ENCODE measurements at places on chromosomes 13 and 19.

DNA sequence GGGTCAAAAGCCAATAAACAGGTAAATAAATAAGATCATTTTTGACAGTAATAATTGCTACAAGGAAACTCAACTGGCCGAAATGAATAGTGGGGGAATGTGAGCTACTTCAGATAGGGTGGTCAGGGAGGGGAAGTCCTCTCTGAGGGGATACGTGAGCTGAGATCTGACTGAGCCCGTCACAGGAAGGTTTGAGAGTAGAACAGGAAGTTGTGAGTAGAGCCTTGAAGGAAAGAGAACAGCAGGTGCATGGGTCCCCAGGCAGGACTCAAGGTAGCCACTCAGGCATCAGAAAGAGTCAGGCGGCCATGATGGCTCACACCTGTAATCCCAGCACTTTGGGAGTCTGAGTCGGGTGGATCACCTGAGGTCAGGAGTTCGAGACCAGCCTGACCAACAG lies 6.3 kb downstream of the IRGQ start:
- DNase-seq = no peak

DNA sequence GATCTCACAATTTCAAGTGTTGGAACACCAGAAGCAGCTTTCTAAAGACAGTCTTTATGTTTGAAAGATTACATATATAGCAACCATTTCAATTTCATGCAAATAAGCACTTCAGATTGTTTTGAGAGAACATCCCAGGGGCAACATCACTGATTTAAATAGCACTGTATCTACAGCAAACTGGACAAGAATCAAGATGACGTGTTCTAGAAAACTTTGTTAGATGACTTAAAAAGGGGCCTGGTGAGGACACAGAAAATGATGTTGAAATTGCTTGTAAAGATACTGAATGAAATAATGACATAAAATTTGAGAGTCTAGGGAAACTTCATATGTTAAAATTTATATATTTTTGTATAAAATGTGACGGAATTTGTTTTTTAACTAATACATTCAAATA lies 277.1 kb downstream of the KLF12 start:
- DNase-seq = no peak

GRCh38 chr19:13969897-13970296 lies 17.6 kb downstream of the DCAF15 start:
- DNase-seq = no peak

- no peak for DNase-seq
These were observed 3.8 kb downstream of the LILRA4 start for GRCh38 chr19:54335164-54335563.

DNA sequence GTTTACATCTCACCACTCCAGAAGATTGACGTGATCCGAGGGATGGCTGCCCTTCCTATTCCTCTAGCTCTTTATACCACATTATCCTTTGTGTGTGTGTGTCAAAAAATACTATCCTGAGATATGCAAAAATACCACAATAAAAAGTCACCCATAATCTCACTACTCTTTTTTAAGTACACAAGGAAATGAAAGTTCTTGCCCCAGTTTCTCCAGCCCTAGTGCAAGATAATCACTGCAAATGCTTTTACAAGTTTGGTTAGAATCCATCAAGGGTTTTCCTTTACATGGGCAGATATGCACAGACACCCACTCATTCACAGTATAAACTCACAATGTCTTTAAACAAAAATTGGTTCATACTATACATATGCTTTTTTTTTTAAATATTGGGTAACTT lies 89.3 kb downstream of the DIAPH3 start:
- no peak for DNase-seq

DNA sequence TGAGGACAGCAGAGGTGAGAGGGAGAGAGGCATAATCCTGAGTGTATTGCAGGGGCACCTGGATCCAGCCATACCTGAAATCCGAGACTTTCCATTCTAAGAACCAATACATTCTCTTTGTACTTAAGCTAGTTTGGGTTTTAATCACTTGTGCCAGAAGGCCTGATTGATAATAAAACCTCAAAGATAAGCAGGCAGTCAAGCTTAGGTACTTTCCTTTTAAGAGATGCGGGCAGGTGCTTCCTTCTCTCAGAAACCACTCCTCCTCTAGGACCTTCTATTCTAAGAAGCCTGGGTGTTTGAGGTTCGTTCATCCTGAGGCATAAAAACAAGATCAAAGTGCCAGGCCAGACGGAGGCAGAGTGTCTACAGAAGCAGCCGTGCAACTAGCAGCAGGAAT lies 22.2 kb downstream of the FAM187B start:
- DNase-seq = no peak

- no peak for DNase-seq
These were observed 452.4 kb upstream of the TSHZ3 start for GRCh38 chr19:31801611-31802010.

DNA sequence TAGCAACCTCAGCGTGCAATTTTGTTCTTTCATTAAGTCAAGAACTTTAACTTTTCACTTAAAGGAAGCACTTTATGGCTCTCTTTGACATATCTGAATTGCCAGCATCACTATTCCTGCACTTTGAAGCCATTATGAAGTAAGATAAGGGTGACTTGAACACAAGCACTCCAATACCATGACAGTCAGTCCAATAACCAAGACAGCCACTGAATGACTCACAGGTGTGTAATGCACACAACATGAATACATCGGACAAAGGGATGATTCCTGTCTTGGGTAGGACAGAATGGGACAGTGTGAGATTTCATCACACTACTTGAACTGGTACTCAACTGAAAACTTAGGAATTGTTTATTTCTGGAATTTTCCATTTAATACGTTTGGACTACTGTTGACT lies 233.7 kb upstream of the IPO5 start:
- DNase-seq = no peak

DNA sequence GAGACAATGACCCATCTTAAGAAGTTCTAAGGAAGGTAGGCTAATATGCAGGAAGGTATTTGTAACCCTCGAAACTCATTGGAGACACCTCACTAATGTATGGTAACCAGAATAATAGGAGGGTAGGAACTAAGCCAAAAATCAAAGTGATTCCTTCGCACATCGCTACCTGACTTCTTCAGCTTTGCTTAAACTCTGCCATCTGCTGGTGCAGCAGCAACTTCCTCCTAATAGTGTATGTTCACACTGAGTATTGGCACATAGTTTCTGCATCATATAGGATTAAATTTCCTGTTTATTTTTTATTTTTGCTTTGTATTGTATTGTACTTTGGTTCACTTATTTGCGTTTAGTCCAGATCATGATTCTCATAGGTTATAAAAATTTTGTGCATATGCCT lies 676.2 kb downstream of the GPC5 start:
- DNase-seq = peak; percentile 8

GRCh38 chr13:50580684-50581305 lies 262.7 kb downstream of the DLEU7 start:
- no peak for DNase-seq

GRCh38 chr13:49584771-49585182 lies 581 bp downstream of the RCBTB1 start:
- no peak for DNase-seq

GRCh38 chr19:50873056-50873455 lies at the start of gene KLK2:
Gene KLK2, plus strand, starts transcription at chr19:50873439. Its CDS starts 35 bp downstream, at chr19:50873474.
- no peak for DNase-seq

DNA sequence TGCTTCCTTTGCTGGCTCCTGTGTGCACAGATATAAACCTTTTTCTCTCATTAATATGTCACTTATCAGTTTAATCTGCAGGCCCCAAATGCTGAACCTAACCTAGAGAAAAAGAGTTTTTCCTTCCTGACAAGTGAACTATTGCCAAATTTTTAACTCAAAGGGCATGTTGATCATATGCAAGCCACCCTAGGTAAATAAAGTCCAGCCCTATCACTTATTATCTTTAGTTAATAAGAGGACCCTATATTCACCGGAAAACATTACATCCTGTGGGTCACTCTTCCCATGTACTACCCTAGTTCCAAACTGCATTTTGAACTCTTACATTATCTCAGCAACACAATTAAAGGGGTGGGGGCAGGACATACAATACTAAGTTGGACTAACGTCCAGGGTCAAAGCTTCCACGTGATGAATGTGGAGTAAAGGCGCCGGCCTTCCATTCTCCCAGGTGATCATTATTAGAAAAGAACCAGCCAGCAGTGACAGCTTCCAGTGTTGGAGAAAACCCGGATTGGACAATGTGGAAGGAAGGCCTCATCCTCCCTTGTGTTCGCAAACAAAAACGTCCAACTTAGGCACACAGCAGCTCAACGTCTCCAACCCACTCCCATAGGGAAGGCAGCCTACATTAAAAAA lies 86.6 kb downstream of the STK24 start:
- DNase-seq = no peak

DNA sequence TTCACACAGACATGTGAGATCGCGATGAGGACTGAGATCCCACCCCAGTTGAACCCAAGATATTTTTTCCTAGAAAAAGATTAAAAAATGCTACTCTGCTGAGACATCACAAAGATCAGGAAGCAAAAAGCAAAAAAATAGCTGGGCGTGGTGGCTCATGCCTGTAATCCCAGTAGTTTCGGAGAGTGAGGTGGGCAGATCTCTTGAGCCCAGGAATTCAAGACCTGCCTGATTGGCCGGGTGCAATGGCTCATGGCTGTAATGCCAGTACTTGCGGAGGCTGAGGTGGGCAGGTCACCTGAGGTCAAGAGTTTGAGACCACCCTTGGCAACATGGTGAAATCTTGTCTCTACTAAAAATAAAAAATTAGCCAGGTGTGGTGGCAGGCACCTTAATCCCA lies 1.1 kb downstream of the FUT3 start:
- DNase-seq = no peak

DNA sequence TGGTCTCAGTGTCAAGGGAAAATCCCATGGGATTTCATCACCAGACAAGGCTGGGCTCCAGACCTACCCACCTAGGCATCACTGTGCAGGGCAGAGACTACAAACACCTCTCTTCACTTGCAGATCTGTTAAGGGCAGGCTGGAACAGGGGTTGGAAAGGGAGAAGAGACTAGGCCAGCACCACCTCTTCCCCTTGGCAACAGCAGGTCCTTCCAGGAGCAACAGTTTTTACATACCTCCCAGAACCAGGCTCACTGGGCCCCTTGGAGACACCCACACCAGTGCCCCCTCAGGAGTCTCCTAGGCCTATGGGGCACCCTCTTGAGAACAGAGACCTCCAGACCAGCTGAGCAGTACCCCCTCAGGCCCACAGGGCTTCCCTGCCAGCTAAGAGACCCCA lies 2.5 kb upstream of the UBE2M start:
- peak; percentile 5 for DNase-seq

DNA sequence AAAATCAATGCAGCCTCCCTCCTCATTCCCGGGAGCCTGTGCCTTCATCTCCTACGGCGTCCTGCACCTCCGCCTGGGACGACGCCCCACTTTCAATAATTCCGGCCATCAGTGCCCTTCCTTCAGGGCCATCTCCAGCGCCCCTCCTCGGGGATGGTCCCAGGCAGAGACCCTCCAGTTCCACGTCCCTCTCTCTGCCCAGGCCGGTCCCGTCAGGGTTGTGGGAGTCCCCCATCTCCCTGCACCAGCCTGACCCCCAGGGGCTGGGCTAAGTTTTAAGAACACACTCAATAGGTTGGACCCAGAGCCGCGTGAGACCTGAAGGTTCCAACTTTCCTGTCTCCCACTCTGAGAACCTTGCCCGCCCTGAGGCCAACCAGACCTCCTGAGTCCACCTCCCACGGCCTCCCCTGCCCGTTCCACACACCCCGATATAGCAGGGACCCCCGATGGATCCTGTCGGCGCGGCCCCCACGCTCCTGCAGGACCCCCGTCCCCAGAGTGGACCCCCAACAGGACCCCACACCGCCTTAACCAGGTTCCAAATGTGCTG lies 646 bp downstream of the TMEM161A start:
- no peak for DNase-seq

DNA sequence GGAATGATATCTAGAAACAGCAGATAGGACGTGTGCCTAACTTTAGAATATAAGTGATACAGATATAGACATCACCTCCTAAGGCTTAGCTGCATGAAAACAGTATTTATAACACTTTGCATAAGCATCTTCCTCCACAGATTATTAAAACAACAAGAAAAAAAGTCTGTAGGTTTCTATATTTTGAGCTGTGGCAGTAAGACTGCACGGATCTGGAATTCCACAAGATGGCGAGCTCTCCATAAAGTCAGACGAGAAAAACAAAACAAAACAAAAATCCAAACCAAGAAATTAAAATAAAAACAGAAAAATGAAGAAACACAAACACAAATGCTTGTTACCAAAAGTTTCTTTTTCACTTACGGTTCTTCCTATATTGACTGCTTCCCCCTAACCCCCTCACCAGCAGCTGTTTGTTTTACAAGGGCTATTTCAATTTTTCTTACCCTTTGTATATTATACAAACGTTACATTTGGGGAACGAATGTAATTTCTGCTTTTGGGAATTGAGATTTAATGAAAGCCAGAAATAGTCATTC lies 285.8 kb downstream of the MYO16 start:
- DNase-seq = no peak

DNA sequence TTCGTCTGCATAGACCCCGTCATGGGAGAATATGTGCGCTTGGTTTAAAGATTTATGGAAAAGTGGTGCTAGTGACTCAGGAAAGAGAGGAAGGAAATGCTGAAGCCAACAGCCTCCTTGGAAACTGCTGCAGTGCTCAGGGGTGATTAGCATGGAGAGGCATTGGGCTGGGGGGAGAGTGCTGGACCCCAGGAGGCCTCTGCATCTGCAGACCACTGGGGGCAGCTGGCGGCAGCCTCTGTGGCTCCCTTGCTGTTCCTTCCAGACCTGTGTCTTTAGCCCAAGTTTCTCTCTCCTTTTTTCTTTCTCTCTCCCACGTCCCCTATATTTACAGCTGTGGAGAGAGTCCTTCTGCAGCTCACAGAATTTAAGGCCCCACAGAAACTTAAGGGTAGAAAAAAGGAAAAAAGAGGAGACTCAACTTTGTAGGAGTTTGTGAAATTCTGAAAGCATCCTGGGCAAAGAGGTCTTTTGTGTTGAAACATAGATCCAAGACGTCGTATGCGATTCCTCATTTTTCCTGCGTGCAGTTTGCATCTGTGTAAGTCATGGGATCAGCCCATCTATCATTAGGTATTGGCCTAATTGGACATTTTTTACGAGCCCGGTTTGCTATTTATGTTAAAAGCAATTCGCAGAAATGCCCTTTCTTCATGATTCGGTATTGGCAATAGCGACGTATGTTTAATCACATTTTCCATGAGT lies 116.2 kb upstream of the ZNF536 start:
- DNase-seq = no peak

DNA sequence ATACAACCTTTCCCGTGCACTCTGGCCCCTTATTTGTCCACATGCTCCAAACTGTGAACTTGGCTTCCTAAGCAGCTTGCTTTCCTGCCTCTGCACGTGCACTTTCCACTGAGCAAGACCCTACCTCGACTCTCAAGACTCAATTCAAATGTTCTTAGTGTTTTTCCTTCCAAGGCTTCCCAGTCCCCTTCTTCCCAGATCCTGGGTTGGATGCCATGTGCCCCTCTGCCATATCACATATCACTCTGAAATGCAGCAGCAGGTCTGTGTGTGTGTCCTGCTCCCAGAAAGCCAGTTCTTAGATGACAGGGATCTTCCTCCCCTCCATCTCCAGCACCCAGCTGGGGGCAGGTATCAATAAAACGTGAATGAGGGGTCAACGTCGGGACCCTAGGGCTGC lies 3.0 kb downstream of the ZNF557 start:
- DNase-seq = no peak
